ENCODE measurements at places on chromosomes 6 and 20.

GRCh38 chr6:148471624-148472159 lies 129.1 kb downstream of the SASH1 start:
- DNase-seq, result peak; percentile 51

DNA sequence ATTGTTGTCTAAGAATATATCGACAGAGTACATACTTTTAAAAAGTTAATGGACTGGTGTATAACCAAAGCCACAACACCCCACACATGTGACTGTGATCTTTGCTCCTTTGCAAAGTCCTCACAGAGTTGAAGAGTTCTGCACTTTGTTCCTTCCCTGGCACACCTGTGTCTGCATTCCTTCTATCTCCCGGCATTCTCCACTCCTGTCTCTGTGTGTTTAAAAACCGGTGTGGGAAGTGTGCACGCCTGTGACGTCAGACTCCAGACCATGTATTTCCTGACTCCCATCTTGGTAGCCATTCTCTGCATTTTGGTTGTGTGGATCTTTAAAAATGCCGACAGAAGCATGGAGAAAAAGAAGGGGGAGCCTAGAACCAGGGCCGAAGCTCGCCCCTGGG lies at the start of gene IYD:
IYD (plus strand) TSS at position 251 of the 400 bp plus-strand sequence; CDS start at position 271, 20 bp downstream.
- no peak for DNase-seq

DNA sequence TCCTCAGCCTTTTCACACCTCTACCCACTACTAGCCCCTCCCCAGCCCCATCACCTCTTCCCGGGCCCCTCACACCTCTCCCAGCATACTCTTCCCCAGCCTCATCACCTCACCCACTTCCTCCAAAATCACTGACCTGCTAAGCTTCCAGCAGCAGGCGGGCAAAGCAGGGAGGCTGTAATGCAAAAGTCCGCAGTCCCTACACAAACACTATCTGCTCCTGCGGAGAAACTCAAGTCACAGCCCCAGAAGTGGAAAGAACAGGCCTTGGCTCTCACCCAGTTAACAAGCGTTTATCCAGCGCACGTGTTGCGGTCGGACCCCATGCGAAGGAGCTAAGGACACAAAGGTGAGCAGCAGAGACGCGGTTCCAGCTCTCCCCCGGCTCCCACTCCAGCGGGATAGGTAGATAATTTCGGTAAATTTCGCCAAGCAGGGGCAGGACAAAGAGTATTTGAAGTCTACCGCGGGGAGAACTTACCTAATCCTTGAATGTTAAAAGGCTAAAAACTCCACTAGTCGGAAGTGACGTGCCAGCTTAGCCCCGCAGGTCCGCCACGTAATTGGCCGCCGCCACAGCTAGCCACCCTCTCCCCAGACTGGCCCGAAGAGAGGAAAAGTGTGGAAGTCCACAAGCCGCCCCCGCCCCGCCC lies 728 bp upstream of the TRIM39 start:
- no peak for DNase-seq

- DNase-seq, result no peak
Observed at GRCh38 chr20:38421915-38422314, 13.2 kb downstream of the SNHG17 start.

- no peak for DNase-seq
Observed at GRCh38 chr6:25035512-25036435, 100.0 kb upstream of the RIPOR2 start.

DNA sequence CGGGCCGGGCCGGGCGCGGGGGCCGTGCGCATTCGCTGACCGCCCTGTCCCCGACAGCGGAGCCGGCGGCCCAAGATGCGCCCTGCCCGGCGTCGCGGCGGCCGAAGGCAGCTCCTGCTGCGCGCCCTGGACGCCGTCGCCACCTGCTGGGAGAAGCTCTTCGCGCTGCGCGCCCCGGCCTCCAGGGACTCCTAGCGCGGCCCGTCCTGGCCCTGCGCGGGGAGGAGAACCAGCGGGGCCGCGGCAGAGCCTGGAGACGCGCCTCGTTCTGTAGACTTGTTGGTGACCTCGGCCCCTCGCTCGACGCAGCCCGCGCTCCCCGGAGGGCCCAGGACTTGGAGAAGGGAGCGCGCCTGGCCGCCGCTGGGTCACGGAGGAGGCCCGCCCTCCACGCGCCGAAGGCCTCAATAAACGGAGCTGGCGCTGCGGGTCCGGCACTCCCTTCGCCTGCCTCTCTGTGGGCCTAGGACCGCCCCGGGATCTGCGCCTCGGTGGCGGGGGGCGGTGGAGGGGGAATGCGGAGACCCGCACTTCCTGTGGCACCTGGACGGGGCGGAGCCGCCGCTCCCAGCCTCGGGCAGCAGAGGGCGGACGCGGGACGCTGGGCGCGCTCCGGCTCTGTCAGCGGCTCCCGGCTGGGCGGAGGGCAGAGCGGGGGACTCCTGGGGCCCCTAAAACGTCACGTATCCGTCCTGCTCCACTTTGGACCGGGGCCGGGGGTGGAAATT lies 2.7 kb downstream of the C20orf204 start:
- peak; percentile 90 for DNase-seq
